WERI-Rb-1 (cell line): ENCODE measurements at places on chromosomes 6 and 20.

DNA sequence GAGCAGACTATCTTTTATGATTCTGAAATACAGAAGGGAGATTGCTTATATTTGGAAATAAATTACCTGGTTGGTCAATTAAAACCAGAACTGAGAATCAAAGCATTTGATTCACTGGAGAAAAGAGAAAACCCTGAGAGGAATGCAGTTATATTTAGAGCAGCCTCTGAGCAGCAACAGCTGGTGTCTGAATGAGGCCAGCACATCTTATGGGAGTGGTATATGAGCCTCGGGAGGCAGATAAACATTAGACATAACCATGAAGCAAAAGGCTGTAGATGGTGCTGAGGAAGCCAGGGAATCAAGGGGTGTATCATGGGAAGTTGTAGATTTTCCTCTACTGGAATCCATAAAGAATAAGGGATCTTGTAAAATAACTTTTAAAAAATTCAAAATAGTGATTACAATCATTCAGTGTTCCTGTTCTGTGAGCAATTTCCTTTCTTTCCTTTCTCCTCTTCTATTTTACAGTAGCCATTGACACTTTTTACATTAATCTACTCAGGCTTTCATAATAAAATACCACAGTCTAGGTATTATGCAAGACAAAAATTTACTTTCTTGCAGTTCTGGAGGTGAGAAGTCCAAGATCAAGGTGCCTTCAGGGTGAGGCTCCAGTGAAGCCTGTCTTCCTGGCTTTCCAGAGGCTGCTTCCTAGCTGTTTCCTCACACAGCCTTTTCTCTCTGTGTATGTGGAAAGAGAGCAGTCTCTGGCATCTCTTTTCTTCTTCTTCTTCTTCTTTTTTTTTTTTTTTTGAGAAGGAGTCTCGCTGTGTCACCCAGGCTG lies 32.8 kb upstream of the ENPP5 start:
- DNase-seq, result no peak

DNA sequence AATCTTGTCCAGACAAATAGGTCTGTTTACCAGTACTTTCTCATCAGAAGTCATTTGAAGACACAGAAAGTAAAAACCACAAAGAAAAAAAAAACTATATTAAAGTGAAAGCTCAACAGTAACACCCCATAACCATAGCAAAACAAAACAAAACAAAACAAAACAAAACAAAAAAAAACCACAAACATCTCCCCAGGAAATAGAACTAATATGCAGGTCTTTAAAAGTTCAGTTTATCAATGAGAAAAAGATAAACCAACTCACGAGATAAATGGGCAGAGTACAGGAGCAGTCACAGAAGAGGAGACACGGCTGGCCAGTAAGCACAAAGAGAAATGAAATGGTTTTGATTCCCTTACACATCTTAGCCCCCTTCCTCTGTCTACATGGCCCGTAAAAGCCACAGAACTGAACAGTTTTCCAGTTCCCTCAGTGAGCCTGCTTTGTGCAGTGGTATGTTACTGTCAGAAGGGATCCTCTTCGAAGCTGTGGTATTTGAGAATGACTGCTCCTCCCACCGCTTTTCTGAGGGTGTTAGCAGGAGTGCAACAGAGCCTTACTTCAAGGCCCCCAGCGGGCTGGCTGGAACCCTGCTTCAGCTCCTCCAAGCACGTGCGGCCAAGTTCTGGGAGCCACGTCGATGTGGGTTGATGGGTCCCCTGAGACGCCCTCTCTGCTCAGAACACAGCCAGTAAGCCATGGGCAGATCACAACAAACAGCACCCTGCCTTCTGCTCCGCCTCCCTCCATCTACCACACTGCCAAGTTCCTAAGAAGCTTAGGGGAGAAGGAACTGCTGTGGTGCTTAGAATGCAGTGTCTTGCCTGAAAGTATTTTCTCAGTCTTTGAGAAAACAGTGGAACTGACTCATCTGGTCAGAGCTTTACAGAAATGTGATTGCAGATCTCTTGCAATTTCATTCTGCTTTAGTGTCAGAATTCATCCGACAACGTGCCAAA lies 14.0 kb downstream of the UST start:
- DNase-seq, result peak; percentile 66

DNA sequence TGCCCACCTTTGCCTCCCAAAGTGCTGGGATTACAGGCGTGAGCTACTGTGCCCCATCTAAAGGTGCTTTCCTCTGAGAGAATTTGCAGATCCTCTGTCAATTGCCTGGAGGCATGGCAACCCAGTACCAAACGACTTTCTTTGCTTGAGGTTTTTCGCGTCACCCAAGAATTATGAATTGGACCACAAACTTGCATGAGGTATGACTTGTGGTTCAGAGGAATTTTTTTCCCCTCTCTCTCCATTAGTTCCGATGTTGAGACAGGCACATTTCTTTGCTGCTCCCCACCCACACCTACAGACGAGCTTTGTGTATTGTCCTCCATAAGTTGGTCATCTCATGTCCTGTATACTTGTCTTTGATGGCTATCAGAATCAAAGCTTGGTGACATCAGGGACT lies 11.8 kb upstream of the SCAF8 start:
- no peak for DNase-seq

DNA sequence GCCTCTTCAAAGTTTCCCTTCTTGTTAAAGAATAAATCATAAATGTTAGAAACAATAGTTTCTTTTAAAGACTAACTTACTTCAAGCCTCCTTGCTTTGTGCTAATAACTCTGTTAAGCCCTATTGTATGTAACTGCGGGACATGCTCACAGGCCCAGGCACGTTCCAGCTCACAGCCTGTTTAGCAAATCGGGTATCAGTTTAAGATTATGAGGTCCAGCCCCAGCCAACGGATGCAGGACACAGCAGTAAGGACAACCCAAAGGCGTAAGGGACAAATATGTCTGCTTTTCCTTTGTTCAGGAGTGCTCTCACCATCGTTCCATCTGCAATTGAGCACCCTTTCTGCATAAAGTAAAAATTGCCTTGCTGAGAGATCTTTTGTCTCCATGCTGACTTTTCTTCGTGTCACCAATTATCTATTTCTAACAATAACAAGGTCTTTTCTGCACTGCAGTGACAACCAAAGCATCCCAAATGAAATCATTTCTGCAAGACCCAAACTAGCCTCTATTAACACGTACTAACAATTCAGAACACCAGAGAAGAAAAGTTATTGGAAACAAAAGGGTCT lies 1.4 kb downstream of the C6orf52 start:
- peak; percentile 48 for DNase-seq

- DNase-seq, result no peak
These were observed 4.3 kb downstream of the ZBTB46 start for GRCh38 chr20:63826753-63827152.

GRCh38 chr6:139474145-139475108 lies 100.0 kb upstream of the CITED2 start:
- no peak for DNase-seq

DNA sequence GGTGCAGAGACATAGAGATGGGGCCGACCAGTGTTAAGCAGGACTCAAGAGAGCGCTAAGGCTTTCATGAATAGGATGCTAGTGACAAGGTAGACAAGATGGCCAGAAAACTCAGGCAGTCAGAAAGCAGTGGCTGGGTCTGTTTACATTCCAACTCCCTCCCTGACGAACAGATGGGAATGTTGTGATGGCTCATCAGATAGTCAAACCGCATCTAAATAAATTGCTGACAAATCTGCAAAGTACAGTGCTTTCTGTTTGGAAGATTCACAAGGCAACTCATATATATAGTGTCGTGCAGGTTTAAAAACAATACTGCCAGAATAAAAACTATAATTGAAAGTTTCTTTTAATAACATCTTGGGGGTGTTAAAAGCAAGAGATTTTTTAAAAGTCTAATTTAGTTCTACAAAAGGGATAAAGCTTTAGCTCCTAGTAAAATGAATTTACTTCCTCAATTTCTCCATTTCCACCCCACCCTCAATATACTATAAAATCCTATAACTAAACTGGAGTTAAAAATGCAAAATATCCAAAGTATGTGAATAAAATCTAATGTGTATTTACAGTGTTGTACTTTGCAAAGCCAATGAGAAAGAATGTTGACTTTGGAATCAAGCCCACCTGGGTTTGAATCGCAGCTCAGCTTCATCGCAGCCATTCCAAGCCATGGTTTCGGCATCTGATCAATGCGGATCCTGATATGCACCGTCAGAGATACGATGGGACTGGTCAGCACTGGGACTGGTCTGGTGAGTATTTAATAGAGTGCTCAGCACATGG lies 247.3 kb upstream of the PDE10A start:
- DNase-seq, result no peak

DNA sequence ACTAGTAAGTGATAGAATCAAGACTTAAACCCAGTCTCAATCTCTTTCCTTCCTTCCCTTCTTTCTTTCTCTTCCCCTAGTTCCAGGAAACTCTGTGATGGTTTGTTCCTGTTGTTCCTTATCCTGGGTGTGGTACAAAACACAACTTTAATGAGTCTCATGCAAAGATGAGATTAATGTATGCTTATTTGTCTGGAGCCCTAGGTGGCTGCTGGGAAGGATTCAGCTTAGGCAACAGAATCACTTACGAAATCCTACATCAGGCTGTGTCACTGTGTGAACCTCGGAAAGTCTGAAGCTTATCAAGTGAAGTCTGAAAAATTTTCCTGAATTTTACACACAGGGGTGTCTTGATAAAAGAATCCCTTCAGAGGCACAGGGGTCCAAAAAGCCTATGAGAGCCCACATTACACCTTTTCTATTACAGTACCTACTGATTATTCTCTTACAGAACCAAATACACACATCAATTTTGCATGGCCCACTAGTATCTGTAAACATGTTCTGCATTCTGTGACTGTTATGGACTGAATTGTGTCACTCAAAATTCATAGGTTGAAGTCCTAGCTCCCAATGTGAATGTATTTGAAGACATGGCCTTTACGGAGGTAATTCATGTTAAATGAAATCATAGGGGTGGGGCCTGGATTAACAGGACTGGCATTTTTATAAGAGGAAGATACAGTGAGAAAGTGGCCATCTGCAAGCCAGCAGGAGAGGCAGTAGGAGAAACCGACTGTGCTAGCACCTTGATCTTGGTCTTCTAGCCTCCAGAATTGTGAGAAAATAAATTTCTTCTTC lies 144.7 kb downstream of the MYB start:
- DNase-seq, result no peak

DNA sequence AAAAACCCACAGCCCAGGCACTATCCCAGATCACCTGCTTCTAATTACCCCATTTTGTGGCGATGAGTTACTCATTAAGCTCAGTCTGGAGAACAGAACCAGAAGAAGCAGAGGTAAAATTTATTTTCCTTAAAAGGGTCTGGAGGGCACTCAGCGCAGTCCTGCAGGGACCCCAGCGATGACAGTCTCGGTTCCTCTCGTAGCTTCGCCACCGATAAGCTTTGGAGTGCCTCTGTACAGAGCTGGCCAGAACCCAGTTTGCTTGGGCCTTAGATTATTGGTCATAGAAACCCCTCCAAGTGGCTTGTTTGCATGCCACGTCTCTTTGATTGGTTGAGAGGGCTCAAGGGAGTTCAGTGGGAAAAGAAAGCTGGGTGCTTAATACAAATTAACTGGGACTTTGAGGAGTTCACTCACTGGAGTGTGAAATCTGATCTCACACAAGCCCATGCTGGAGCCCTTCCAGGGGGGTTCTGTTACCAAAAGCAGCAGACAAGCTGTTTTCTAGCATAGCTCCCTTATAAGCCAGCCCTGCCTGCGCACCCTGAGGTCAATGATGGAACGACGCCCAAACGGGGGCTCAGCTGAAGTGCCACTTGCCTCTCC lies 158.5 kb upstream of the ARID1B start:
- peak; percentile 47 for DNase-seq

GRCh38 chr6:33207552-33208090 lies 679 bp upstream of the RING1 start:
- DNase-seq, result peak; percentile 71

DNA sequence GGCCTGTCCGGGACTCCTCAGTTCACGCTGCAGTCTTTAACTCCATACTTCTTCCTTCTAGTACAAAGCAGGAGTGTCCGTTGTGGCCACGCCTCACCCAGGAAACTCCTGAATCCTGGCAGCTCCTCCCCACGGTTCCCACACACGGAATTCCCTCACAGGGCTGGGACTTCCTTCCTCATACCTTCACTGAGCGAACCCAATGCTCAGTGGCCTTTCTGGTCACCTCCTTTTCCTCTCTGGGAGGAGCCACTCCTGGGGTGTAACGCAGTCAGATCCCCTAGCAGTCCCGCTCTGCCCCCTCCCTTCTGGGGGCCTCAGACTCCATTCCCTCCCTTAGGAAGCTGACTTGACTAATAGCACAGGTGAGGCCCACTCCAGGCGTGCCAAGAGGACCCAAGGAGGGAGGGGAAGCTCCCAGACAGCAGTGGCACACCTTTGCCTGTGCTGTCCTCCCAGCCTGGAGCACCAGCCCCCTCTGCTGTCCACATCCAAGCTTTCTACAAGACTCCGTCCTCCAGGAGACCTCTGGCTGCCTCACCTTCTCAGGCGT lies at the start of gene SLC52A3:
SLC52A3 (minus strand) TSS at position 75 of the 553 bp plus-strand sequence. CDS start 2,726 bp downstream, outside the sequence.
- DNase-seq, result peak; percentile 65

- DNase-seq, result no peak
These were observed 93.6 kb downstream of the STXBP5 start for GRCh38 chr6:147297663-147298316.

GRCh38 chr6:31228476-31228875 lies 43.4 kb downstream of the HLA-C start:
- no peak for DNase-seq

GRCh38 chr6:11772109-11772825 lies 6.3 kb downstream of the ADTRP start:
- no peak for DNase-seq

- DNase-seq, result no peak
These were observed 1.4 kb upstream of the ARMC12 start for GRCh38 chr6:35735452-35735851.

DNA sequence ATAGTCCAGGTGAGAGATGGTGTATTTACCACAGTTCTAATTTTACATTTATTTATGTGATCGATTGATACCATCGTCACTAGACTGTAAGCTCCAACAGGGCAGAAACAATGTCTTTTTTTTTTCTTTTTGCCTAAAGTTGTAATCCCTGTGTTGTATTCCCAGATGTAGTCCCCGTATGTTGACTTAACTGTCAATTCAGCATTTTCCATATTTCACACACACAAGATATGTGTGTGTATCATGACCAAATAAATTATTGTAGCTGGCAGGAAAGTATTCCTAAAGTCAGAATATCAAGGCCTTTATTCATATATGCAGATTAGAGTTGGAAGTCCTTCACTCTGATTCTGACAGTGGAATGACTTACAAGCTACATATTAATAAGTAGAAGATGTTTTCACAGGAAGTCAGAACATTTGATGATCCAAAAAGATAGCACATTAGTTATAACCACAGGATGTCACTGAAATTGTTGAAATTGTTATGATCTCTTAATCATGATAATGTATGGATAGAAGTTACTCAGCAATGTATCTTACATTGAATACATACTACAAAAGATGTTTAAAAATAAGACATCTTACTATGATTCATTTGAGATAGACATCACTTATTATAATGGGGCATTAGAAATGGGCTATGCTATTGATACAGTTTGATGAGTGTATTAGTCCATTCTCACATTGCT lies 10.6 kb downstream of the RNF182 start:
- DNase-seq, result no peak

- DNase-seq, result peak; percentile 69
These were observed 36.9 kb upstream of the BLCAP start for GRCh38 chr20:37564388-37565133.
